ENCODE measurements at places on chromosomes 1 and 21. TPM values are rescaled to one million over a fixed set of nuclear protein-coding genes. Genes with fewer than 3 reads are reported as not detected.

Gene OR2T5
- not detected for polyA plus RNA-seq

Gene DMBX1
- polyA plus RNA-seq, result not detected

Gene KCNH1
- not detected for polyA plus RNA-seq

Gene OR2G6
- not detected for polyA plus RNA-seq

Gene C21orf91
- polyA plus RNA-seq, result 2.3 TPM

Gene CYP4X1
- not detected for polyA plus RNA-seq

Gene IGSF3
- 0.12 TPM for polyA plus RNA-seq

Gene FBLIM1
- not detected for polyA plus RNA-seq

Gene DMRTA2
- polyA plus RNA-seq, result not detected

Gene CD160
- polyA plus RNA-seq, result 0.16 TPM

Gene ZBTB48
- 13.2 TPM for polyA plus RNA-seq

Gene SPATA21
- not detected for polyA plus RNA-seq

Gene SEMA4A
- 117 TPM for polyA plus RNA-seq

Gene SYCP1
- polyA plus RNA-seq, result not detected

Gene LCE1F
- polyA plus RNA-seq, result not detected

Gene CDC42SE1
- polyA plus RNA-seq, result 62.1 TPM

Gene TRIM45
- polyA plus RNA-seq, result 0.85 TPM

Gene KRTAP7-1
- not detected for polyA plus RNA-seq

Gene DIO1
- not detected for polyA plus RNA-seq

Gene PCAT6
- polyA plus RNA-seq, result not detected

Gene KIF14
- polyA plus RNA-seq, result 0.18 TPM

Gene LMX1A
- polyA plus RNA-seq, result not detected

Gene RASSF5
- polyA plus RNA-seq, result 81.6 TPM

Gene OR2T29
- not detected for polyA plus RNA-seq

Gene SPRR2E
- polyA plus RNA-seq, result not detected

Gene PDE4DIP
- 14.6 TPM for polyA plus RNA-seq

Gene HSD3B2
- polyA plus RNA-seq, result not detected

Gene ADAMTSL4
- 2.5 TPM for polyA plus RNA-seq

Gene C4BPB
- polyA plus RNA-seq, result not detected

Gene ZSWIM5
- not detected for polyA plus RNA-seq

Gene SNRNP40
- 25.6 TPM for polyA plus RNA-seq

Gene PGLYRP3
- not detected for polyA plus RNA-seq

Gene SPRR3
- polyA plus RNA-seq, result not detected

Gene TSPEAR
- polyA plus RNA-seq, result not detected

Gene KIF21B
- polyA plus RNA-seq, result 9.8 TPM

Gene IL23R
- not detected for polyA plus RNA-seq

Gene AQP10
- 0.09 TPM for polyA plus RNA-seq

Gene NTMT2
- polyA plus RNA-seq, result not detected

Gene IQCC
- polyA plus RNA-seq, result 0.18 TPM

Data from CD14-positive monocyte (primary cell).